ENCODE measurements at places on chromosomes 13 and 19.

DNA sequence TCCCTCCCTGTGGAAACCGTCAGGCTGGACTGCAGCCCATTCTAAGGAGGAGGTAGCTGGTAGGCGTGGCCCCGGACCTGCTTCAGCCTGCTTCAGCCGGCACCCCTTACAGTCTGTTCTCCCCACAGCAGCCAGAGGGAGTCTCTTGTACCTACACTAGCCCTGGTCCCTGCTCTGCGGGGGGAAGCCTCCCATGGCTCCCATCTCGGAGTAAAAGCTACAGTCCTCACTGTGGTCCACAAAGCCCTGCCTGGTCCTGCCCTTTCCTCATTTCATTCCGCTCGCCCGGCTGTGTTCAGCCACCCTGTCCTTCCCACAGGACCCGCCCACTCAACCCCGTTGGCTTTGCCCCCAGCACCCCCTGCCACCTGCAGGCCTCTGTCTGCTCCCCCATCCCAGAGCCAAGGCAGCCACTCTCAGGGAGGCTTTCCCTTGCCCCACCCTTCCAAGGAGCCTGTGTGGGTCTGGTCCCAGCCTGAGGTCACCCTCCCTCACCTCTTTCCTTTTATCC lies 1.3 kb downstream of the PGLYRP1 start:
- no peak for DNase-seq

DNA sequence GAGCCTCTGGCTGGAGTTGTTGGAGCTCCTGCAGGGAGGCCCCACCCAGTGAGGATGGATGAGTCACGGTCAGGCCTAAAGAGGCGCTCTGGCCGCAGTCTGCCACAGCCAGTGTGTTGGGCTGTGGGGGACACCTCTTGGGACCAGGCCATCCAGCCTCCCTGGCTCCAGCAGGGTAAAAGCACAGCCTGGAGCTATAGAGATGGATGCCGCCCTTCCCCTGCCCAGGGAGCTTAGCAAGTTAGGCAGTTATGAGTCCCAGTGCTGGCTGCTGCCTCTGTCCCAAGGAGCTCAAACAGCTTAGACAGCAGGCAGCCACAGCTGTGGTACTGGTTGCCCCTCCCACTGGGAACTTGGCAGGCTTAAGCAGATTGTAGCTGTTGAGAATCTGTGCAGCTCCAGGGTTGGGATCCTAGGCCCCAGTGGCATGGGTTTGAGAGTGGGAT lies 100.9 kb downstream of the NDFIP2 start:
- peak; percentile 60 for DNase-seq

DNA sequence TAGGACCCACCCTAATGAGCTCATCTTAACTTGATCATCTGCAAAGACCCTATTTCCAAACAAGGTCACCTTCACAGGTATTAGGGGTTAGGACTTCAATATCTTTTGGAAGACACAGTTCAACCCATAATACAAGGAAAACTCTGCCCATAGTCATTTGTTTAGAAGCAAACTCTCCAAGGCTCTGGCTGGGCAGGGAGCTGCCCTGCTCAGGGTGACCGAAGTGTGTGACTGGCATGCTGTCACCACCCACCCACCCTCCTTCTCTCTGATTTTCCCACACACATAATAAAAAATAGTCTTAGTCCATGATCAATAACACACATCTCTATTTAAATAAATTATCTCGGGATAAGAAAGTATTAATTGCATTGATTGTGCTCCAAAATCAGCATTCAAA lies 161.1 kb downstream of the KCTD15 start:
- DNase-seq = no peak

DNA sequence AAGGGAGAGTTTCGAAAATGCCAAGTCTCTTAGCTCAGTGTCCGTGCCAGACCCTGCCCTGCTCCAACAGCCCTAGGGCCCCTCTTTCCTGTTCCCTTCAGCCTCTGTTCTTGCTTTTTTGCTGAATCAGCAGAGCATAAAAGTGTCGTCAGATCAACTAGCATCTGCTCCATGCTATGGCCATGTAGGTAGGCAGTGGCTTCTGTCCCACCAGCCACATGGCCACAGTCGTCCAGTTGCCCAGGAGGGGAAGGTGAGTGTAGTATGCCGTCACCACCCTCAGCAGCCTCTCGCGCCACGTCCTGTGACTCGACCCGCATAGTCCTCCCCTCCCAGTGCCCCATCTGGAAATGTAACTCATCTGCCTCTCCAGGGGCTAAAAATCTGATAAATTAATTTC lies 50.9 kb upstream of the ATP11A start:
- DNase-seq = no peak

GRCh38 chr19:11418549-11419506 lies at the start of gene RGL3:
TSS of gene RGL3 (minus strand) at chr19:11419314. CDS start at chr19:11419278, 36 bp downstream.
- no peak for DNase-seq

DNA sequence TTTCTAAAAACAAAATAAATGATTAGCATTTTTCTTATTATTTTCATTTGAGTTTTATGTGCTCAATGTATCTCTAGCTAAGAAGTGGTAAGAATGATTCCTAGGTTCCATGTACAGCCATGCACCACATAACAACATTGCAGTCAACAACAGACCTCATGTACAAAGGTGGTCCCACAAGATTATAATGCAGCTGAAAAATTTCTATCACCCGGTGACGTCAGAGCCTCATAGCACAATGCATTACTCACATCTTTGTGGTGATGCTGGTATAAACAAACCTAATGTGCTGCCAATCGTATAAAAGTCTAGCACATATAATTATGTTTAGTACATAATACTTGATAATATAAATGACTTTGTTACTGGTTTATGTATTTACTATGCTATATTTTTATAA lies 120.5 kb downstream of the SLC7A1 start:
- no peak for DNase-seq

DNA sequence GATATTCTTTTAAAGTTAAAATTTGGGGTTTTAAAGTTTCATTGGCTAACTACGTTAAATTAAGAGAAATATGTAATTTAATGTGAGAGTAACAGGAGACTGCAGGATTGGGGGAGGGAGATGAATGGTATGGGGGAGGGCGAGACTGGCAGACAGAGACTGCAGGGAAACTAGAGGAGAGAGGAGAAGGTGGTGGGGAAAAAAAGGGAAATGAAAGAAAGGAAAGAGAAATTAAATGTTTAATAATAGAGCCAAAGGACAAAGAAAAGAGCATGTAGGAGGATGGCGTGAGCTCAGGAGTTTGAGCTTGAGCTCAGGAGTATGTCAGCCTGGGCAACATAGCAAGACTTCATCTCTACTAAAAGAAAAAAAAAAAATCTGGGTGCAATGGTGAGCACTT lies 115.9 kb downstream of the RFC3 start:
- DNase-seq = no peak

DNA sequence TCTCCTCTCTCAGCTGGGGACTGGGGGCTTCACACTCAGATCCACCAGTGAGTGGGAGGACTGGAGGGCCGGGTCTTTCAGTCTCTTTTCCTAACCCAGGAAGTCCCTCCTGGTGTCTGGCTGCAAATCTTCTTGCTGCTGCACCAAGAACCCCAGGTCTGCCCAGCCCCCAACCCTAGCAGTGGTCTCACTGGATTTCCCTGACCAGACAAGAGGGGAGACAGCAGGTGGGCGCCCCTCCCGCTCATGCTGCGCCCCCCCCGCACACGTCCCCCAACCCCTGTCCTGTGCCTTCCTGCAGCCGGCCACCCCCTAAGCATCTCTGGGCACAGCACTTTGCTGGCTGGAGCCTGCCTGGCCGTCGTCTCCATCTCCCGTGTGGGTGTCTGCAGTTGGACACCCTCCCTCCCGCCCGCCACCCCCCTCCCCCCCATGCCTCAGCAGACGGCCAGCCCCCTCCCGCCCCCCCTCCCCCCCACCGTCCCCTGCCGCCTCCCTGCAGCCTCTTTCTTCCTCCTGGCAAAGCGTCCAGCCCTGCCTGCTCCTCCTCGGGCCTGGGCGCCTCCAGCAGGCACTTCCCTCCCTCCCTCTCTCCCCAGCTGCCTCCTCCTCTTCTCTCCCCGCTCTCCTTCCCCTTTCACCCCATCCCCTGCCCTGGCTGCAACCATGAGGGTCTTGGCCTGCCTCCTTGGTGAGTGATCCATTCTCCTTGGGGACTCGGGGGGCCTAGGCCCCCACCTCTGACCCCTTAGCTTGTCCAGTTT lies at the start of gene SSC5D:
Gene SSC5D (plus strand): TSS at position 513 of the 764 bp plus-strand sequence. CDS start 154 bp downstream, at position 667.
- peak; percentile 87 for DNase-seq

- DNase-seq = peak; percentile 82
Observed at GRCh38 chr19:37855098-37855497, 51.3 kb downstream of the WDR87 start.

GRCh38 chr19:10565028-10565566 lies 713 bp downstream of the KRI1 start:
- no peak for DNase-seq

- no peak for DNase-seq
Observed at GRCh38 chr19:51809787-51810186, 14.8 kb downstream of the FPR3 start.

DNA sequence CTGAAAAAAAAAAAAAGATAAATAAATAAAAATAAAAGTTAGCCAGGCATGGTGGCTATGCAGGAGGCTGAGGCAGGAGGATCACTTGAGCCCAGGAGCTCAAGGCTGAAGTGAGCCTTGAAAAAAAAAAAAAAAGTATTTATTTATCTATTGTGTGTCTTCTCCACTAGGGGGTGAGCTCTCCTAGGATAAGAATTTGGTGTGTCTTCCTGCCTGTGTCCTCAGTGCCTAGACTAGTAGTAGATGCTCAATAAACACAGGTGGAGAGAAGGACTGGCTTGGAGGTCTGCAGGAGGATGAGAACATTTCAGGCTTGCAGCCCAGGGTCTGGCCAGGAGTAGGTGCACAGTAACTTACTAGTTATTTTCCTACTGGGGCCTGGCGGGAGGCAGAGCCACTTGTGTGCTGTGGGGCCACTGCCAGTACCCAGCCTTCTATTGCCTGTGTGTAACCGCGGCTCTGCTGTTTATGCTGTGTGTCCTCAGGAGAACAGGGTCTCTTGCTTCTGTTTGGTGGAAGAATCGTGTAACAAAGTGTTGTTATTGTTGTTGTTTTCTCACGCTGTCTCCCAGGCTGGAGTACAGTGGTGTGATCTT lies 5.4 kb downstream of the LMTK3 start:
- no peak for DNase-seq

GRCh38 chr13:53743906-53744305 lies 715.3 kb downstream of the OLFM4 start:
- DNase-seq = no peak

DNA sequence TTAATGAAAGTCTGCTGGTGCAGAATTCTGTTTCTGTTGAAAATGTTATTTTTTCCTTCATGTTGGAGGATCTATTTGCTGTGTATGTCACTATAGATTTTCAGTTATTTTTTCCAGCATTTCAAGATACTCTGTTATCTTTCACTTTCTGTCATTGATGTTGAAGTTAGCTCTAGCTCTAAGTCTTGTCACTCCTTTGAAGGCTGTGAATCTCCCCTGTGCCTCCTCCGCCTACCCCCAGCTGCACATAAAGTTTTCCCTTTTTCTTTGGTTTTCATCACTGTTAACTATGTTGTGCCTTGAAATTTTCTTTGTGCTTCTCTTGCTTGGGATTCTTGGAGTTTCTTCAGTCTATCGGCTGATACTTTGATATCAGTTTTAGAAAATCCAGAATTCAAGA lies 20.8 kb downstream of the URI1 start:
- no peak for DNase-seq

- no peak for DNase-seq
Observed at GRCh38 chr13:49042476-49042875, 66.8 kb downstream of the FNDC3A start.

- no peak for DNase-seq
Observed at GRCh38 chr13:49643035-49643646, 14.8 kb downstream of the ARL11 start.

- no peak for DNase-seq
Observed at GRCh38 chr19:41025411-41025810, 34.3 kb downstream of the CYP2B6 start.

GRCh38 chr13:76286178-76286577 lies 600.0 kb downstream of the KCTD12 start:
- no peak for DNase-seq

DNA sequence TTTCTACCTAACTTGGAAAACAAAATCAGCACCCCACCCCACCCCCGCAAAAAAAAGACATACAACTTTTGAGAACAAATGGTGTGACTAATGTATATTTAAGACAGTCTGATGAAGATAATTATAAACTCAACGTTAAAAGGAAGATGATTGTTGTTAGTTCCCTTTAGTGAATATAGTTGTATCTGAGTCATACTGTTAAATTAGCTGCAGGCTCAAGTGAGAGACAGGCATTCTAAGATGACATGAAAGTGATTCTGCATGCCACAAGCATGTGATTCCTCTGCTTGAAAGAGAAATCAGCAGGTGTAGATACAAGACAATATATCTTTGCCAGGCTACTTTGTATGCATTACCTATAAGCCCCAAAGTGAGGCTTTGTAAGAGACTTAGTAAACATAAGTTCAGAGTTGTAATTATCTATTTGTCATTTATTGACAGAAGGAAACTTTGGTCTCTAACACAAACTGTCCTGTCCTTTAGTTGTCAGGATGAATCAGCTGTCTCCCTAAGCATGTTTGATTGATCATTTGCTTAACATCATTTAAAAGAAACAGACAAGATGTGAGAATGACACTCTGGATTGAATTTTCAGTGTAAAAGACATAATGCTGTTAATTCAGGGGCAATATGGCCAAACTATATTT lies 319.4 kb upstream of the HTR2A start:
- no peak for DNase-seq

- peak; percentile 41 for DNase-seq
Observed at GRCh38 chr13:43124490-43124889, 101.1 kb downstream of the DNAJC15 start.

DNA sequence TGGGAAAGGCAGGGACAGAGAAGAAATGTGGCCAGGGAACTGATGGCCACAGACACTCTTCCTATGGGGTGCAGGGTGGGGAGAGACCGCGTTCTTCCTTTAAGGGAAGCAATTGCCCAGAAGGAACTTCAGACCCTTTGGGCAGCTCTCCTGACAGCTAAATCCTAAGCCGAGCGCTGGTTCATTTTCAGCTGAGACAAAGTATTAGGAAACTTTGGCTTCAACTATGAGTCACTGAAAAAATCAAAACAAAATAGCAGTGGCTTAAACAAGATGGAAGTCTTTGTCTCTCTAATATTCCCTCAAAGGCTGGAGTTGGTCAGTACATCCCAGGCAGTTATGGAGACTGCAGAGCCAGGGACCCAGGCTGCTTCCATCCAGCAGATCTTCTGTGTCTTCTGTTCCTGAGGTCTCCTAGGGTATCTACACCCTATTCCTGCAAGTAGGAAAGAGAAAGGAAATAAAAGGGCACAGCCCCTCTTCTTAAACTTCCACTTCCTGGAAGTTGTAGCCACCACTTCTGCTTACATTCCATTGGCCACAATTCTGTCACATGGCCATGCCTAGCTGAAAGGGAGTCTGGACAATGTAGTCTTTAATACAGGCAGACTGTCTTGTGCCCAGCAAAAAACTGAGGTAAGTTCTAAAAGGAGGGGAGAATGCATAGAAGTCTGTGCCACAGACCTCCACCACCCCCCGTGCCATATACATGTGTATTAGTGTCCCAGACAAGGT lies 163.5 kb downstream of the KATNAL1 start:
- no peak for DNase-seq

- no peak for DNase-seq
Observed at GRCh38 chr13:55439450-55439849, 1701.3 kb upstream of the PRR20A start.

Measured in right hindlimb (tissue), 1 donor.